Activated CD4-positive, alpha-beta T cell treated with anti-CD3 and anti-CD28 coated beads for 4 hours (primary cell): ENCODE measurements at places on chromosomes 4 and X.

- no peak for DNase-seq
Observed at GRCh38 chr4:37872310-37872988, 18.4 kb upstream of the TBC1D1 start.

GRCh38 chr4:30630431-30630830 is 89.7 kb upstream of the PCDH7 start:
- DNase-seq = no peak

- DNase-seq = no peak
Observed at GRCh38 chr4:37490391-37491347, 195.5 kb downstream of the RELL1 start.

- DNase-seq = no peak
Observed at GRCh38 chrX:109842611-109843010, 109.6 kb upstream of the ACSL4 start.

- no peak for DNase-seq
Observed at GRCh38 chrX:85859426-85859825, 187.9 kb downstream of the CHM start.

DNA sequence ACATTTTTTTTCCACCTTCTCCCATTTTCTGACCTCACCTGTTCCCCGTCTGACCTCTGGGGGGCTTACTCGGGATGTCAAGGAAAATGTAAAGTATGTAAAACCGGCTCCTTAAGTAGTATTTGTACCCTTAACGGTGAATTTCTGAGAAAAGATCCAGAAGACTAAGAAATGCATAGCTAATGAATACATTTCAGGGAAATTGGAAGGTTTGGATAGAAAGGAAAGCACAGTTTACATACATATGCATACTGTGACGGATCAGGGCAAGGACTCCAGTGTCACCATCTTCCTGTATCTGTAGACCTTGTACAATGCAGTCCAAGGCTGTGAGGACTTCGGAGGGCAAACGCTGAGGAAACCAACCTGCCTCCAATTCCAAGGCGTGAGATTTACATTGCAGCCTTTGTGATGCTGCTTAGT is 2185.9 kb upstream of the TENM3 start:
- no peak for DNase-seq

DNA sequence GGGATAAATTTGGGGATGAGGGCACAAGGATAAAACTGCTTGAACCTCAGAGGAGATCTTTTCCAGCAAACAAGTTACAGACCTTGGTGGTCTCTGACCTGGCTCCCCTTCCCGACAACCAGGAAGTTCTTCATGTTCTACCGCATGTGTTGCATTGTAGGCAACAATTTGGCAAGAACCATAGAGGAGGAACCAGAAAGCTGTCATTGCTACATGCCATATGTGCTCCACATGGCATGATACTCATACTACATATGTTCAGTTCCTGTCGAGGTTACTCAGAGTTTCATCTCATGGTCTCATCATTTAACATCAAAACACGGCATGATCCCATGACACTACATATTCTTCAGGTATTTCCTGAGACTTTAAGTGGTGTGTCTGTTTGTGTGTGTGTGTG is 235.9 kb downstream of the OR13H1 start:
- no peak for DNase-seq

GRCh38 chr4:5924461-5925125 is 31.7 kb upstream of the CRMP1 start:
- no peak for DNase-seq

- DNase-seq = no peak
Observed at GRCh38 chrX:44915361-44915868, 42.4 kb downstream of the KDM6A start.

- DNase-seq = no peak
Observed at GRCh38 chrX:136057567-136057966, 72.3 kb downstream of the SLC9A6 start.

GRCh38 chr4:26163425-26164362 is 157.1 kb upstream of the RBPJ start:
- DNase-seq = no peak

DNA sequence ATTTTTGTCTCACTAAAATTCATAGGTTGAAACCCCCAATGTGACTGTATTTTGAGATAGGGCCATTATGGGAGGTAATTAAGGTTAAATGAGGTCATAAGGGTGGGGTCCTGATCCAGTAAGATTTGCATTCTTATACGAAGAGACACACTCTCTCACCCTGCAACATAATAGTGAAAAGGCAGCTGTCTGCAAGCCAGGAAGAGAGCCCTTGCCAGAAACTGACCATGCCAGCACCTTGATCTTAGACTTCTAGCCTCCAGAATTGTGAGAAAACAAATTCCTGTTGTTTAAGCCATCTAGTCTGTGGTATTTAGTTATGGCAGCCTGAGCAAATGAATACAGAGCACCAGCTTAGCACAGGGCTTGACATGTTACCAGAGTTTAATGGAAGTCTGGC is 17.5 kb upstream of the IGSF1 start:
- no peak for DNase-seq

DNA sequence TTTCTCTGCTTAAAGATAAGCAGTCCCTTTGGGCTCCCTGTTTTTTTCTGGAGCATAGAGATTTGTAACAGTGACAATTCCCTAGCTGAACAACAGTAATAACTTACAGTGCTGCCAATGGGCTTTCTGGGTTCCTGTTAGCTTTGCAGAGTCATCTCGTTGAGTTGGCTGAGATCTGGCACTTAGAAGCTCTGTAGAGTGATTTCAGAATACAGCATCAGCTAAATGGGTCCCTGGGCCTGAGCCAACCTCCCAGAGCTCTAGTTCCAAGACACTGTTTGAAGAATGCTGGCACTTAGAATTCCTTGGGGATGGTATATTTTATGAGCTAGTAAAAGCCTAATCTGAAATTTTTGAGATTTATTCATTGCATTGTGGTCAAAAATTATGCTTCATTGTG is 43.5 kb upstream of the SERTM2 start:
- DNase-seq = no peak

- no peak for DNase-seq
Observed at GRCh38 chr4:1503583-1504471, 97.6 kb upstream of the NKX1-1 start.

GRCh38 chr4:63717384-63717783 is 691.9 kb downstream of the TECRL start:
- DNase-seq = no peak

DNA sequence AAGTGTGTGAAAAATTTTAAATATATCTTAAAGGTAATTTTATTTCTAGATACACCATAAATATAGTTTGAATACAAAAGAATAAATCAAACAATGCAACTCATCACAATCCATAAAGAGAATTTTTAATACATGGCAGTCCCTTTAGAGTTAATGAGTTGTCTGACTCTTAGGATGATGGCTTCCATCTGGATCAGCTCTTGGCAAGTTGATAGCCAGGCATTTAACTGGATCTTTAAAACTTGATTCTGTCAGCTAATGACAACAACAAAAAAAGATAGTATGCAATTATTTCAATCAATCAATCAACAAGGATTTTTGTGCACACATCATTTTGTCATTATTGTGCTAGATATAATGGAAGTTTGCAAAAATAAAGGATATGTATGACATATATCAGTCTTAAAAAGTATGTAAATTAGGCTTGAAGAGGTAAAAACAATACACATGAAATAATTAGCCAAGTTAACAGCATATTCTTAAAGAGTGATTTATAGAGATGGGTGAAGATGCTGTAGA is 174.9 kb upstream of the PCDH18 start:
- DNase-seq = no peak

DNA sequence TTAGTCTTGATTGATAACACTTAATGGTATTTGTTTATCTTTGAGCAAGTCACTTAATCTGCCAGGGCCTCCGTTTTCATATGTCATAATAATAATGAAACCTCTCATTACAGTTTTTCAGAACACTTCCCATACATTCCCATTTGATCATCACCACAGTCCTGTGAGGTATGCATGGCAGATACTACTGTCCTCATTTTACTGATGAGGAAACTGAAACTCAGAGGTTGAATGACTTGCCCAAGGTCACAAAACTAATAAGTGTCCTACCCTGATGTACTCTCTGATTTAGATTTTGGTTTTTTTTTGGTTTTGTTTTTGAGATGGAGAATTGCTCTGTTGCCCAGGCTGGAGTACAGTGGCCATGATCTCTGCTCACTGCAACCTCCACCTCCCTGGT is 25.7 kb downstream of the ZFX start:
- no peak for DNase-seq
